ENCODE measurements at places on chromosomes 5 and 9. TPM values are rescaled to one million over a fixed set of nuclear protein-coding genes. Genes with fewer than 3 reads are reported as not detected.
A peak's percentile ranks its signal among the peaks of the same experiment; 100 is the strongest.

SLC36A3 gene
- total RNA-seq, result not detected

DNA sequence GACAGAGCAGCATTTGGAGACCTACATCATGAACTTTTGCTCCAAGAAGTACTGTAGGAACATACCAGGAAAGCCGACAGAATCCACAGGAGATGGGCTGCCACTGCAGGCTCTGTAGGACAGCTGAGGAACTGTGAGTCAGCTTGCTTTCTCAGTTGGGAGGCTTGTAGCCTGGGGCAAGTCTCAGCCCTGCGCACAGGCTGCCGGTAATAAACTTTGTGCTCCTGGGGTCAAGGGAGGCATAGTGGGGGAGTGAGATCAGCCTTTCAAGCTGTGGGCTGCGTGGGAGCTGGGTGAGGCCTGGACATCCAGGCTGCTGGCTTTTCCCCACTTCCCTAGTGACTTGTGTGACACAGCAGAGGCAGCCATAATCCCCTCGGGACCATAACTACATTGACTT, 718.0 kb upstream of the CDH10 start:
- no peak overlapping the region for H3K4me3 ChIP-seq
- peaks cover 10% of the 10 kb centered on the region for H3K4me1 ChIP-seq
- no peaks in the 10 kb centered on the region for H3K27me3 ChIP-seq
- no peak for DNase-seq
- no peaks in the 10 kb centered on the region for H3K36me3 ChIP-seq
- no peak overlapping the region for H3K27ac ChIP-seq

DNA sequence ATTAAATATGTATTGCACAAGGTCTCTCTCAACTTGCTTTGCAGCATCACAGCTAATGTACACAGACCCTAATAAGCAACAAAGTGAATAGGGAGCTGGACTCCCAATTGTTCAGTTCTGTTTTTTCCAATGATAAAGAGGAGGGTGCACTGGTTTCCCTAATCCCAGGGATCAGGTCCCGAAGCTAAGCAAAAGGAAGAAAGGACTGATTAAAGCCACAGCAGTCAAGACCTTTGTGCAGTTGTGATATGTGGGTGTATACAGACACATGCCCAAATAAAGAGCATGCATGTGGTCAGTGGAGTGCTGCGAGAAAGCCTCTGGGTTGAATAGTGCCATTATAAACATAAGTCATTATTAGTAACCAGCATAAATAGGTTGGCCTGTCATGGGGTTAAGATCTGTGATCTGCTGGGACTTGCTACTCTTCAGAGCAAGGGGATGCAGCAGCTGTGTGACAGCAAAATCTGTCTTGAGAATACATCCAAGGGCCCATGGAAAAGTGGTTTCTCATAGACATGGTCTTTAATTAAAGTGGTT, 1863.1 kb upstream of the WWC1 start:
- no peak for DNase-seq
- H3K4me1 ChIP-seq, result peaks cover 26% of the 10 kb centered on the region
- no peak overlapping the region for H3K4me3 ChIP-seq
- H3K36me3 ChIP-seq, result no peaks in the 10 kb centered on the region

CARTPT gene
- total RNA-seq, result not detected

GRCh38 chr5:139299486-139299885, 5.9 kb downstream of the MATR3 start:
- no peak overlapping the region for H3K27ac ChIP-seq
- H3K27me3 ChIP-seq, result no peaks in the 10 kb centered on the region
- no peak overlapping the region for H3K4me3 ChIP-seq
- DNase-seq, result no peak

DNA sequence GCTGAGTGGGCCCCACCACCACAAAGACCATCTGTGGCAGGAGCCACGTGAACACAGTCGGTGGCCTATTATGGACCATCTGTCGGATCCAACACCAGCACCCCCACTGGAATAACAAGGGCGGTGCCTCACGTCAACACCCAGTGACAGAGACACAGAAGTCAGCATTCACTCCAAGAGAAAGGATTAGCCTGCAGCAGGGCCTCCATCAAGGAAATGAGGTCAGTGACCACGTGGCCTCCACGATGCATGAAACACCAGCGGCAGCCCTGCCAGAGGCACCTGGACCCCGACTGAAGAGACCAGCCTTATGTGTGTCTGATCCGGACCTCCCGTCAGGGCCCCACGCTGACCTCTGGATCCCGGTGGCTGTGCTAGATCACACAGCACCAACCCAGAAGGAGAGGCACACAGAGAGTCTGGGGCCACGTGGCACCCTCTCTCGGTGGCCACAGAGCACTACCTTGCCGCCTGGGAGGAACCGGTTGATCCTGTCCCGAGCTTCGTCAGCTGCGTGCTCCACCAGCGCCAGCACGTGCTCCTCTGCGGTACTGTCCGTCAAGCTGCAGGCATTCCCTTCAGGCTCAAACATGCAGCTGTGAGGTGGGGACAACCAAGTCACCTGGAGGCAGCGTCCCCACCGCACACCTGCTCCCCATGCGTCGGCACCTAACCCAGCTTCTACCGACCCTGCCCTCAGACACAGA, 9.0 kb downstream of the BRD9 start:
- DNase-seq, result no peak
- H3K27ac ChIP-seq, result no peak overlapping the region
- H3K27me3 ChIP-seq, result no peaks in the 10 kb centered on the region
- H3K36me3 ChIP-seq, result peaks cover 45% of the 10 kb centered on the region

KIF4B gene
- not detected for total RNA-seq

VDAC1 gene
- total RNA-seq, result 363 TPM

- H3K36me3 ChIP-seq, result no peaks in the 10 kb centered on the region
- no peak overlapping the region for H3K4me3 ChIP-seq
- H3K4me1 ChIP-seq, result peaks cover 19% of the 10 kb centered on the region
- peak; percentile 42 for DNase-seq
- H3K27ac ChIP-seq, result no peak overlapping the region
These were observed 88.1 kb downstream of the FGF1 start for GRCh38 chr5:142597546-142598337.
